ENCODE measurements at places on chromosomes 12 and 14.

DNA sequence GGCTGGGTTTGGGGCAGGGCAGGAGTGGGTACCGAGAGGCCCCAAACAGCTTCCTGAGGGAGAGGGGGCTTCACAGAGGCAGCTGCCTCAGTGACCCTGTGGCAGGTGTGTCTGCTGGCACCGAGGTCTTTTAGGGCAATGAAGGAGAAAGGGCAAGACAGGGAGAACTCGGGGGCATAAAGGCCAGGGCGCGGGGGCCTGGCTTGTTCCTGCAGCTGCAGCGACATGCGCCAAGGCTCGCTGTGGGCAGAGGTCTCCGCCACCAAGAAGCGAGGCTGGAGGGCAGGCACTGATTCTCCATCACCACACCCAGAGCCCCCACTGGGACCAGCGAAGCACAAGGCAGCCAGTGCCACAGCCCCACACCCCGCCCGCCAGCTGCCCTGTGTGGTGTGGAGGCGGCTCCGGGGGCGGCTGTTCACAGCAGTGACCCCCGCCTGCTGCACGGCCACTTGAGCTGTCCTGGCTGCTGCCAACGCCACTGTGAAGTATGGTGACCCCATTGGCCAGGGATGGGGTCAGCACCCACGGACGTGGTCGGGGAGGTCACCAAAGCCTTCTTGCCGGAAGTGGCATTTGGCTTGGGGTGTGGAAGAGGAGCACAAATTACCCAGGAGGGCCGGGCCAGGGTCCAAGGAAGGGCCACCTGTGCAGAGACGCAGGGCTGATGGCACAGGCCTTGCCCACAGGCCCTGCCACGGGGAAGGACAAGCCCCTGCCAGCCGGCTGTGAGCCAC is 16.4 kb downstream of the BAG5 start:
- no peak overlapping the region for H3K27ac ChIP-seq
- no peaks in the 10 kb centered on the region for H3K36me3 ChIP-seq
- H3K4me3 ChIP-seq: no peak overlapping the region
- H3K4me1 ChIP-seq: peaks cover 22% of the 10 kb centered on the region
- no peaks in the 10 kb centered on the region for H3K27me3 ChIP-seq

GRCh38 chr14:76500011-76500410 is 124.1 kb downstream of the ESRRB start:
- no peaks in the 10 kb centered on the region for H3K4me1 ChIP-seq
- H3K4me3 ChIP-seq: no peak overlapping the region
- no peak for DNase-seq

- H3K27me3 ChIP-seq: no peaks in the 10 kb centered on the region
- DNase-seq: no peak
- no peak overlapping the region for H3K4me3 ChIP-seq
- peaks cover 4% of the 10 kb centered on the region for H3K4me1 ChIP-seq
- H3K27ac ChIP-seq: no peak overlapping the region
- H3K36me3 ChIP-seq: no peaks in the 10 kb centered on the region
These were observed 2.5 kb upstream of the PCNX4 start for GRCh38 chr14:60089221-60089620.

- H3K36me3 ChIP-seq: no peaks in the 10 kb centered on the region
- H3K27ac ChIP-seq: no peak overlapping the region
- H3K4me1 ChIP-seq: no peaks in the 10 kb centered on the region
- H3K4me3 ChIP-seq: no peak overlapping the region
- DNase-seq: no peak
- H3K27me3 ChIP-seq: no peaks in the 10 kb centered on the region
These were observed 16.2 kb upstream of the MED6 start for GRCh38 chr14:70616646-70617045.

- H3K36me3 ChIP-seq: no peaks in the 10 kb centered on the region
- no peaks in the 10 kb centered on the region for H3K27me3 ChIP-seq
- DNase-seq: no peak
- no peaks in the 10 kb centered on the region for H3K4me1 ChIP-seq
These were observed 687.5 kb upstream of the FBXO33 start for GRCh38 chr14:40119765-40120164.

Data from colonic mucosa (tissue), 4 donors.